ENCODE measurements at places on chromosomes 7 and 10.

- DNase-seq: no peak
These were observed 350.9 kb downstream of the ANKRD30A start for GRCh38 chr10:37476285-37476684.

DNA sequence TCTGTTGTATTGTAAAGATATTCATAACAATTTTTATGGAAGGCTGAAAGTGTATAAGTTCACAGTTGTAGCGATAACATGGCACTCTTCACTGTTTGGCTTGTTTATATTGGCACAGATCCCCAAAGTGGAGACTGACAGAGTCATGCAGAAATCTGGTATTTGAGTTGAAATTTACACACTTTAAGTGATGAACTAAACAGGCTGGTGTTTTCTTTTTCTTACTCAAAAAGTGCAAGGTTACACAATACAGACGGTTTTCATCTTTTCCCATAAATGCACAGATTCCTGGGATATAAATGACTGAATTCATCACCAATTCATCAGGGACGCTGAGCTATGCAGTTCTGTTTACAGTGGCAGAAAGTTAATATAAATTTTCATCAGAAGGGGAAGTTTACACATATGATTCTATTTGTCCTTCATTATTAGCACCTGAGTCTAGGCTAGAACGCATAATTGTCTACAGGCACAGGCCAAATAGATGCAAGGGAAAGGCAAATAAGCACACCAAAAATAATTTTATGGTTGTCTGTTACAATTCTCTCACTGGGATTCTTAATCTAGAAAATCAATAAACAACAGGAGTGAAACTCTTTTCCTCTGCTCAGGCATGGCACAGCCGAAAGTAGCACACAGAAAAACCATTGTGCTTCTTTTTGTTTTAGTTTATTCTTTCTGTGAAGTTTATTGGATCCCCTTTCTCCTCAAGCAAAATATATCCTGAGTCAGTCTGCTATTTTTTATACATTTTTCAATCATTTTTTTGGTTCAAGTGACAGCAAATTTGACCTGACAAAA lies 88.0 kb downstream of the FOXP2 start:
- DNase-seq: no peak

GRCh38 chr7:149704507-149704906 lies 68.9 kb downstream of the ZNF467 start:
- DNase-seq: no peak

- DNase-seq: no peak
These were observed 180.9 kb downstream of the JCAD start for GRCh38 chr10:29878492-29878891.

DNA sequence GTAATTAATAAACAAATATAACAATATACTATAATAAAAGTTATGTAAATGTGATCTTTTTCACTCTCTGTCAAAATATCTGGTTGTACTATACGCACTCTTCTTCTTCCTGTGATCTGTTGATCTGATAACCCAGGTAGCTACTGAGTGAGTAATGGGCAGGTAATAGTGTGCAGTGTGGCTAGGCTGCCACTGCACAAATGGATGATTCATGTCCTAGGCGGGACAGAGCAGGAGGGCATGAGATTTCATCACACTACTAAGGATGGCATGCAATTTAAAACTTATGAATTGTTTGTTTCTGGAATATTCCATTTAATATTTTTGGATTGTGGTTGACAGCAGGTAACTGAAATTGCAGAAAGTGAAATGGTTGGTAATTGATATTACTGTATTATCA lies 44.5 kb downstream of the TAS2R16 start:
- no peak for DNase-seq

GRCh38 chr7:70571403-70571934 lies 560.5 kb upstream of the GALNT17 start:
- no peak for DNase-seq

DNA sequence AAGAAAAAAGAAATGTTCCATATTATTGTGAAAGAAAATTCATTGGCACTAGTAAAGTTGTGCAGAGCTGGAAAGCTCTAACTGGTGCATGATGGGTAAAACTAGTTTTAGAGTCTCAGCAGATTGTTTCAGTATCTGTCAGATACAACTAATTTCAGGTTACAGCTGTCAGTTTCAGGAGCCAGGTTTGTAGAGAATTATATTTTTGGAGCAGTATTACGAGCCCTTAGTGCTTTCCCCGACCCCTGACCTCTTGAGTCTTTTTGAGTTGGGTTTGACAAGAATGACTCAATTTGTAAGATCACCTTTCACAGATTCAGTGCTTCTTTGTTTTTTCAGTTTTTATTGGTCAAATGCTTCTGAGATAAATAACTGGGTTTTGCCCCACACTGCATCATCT lies 366.4 kb upstream of the PLXDC2 start:
- no peak for DNase-seq

GRCh38 chr7:118202061-118202460 lies 18.1 kb downstream of the LSM8 start:
- DNase-seq: no peak

GRCh38 chr10:2173327-2173726 lies 436.0 kb upstream of the ADARB2 start:
- DNase-seq: no peak

- no peak for DNase-seq
These were observed 276.8 kb upstream of the PFKP start for GRCh38 chr10:2790396-2791188.

DNA sequence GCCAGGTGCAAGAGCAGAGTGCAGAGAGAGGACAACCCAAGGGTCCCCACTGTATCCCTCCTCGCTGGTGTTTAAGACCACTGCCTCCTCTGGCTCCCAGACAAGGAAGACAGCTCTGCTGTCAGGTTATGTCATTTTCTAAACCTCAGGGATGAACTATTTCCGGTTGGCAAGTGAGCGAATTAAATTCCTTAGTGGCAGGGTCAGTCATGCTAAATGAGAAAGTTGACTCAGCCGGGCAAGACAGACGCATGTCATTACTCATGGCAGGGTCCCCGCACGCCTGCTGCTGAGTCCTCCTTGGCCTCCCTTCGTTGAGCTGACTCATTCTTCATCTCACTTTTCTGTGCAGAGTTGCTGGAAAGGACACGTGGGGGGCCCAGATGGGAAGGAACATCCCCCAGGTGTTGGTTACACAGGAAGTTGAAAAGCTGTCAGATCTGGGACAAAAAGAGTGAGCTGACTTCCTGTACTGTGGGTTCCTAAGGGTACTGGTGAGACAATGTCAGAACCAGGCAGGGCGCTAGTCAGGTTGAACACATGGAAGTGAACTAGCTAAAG lies 47.1 kb upstream of the UCN3 start:
- peak; percentile 79 for DNase-seq

GRCh38 chr7:148527717-148528168 lies 62.8 kb upstream of the C7orf33 start:
- peak; percentile 90 for DNase-seq

GRCh38 chr10:122373721-122374120 lies 787 bp upstream of the PLEKHA1 start:
- DNase-seq: no peak

Data from activated CD4-positive, alpha-beta T cell treated with anti-CD3 and anti-CD28 coated beads, Interleukin-2, Interleukin-4, amounts not matched to agents 100 ng/mL and 50 ng/mL, durations not matched to agents 16 hours and 8 hours (primary cell).